B cell (primary cell): ENCODE measurements at places on chromosomes 11 and 22. TPM values are rescaled to one million over a fixed set of nuclear protein-coding genes. Genes with fewer than 3 reads are reported as not detected.

Gene GUCY1A2
- total RNA-seq, result not detected in 2 replicates

Gene SEPTIN3
- total RNA-seq, result 0.29 and 0.39 TPM in 2 replicates

Gene CRYBB3
- total RNA-seq, result not detected in 2 replicates

Gene CD6
- total RNA-seq, result 9.3 and 10.5 TPM in 2 replicates

Gene TMEM86A
- total RNA-seq, result 0.58 and 1.1 TPM in 2 replicates
